ENCODE measurements at places on chromosomes 3 and 15. TPM values are rescaled to one million over a fixed set of nuclear protein-coding genes. Genes with fewer than 3 reads are reported as not detected.

- H3K4me3 ChIP-seq, result no peak overlapping the region
- no peaks in the 10 kb centered on the region for H3K27me3 ChIP-seq
- H3K4me1 ChIP-seq, result no peaks in the 10 kb centered on the region
- no peak for DNase-seq
- no peak overlapping the region for H3K27ac ChIP-seq
- no peaks in the 10 kb centered on the region for H3K36me3 ChIP-seq
Observed at GRCh38 chr3:110069761-110070160, 732.4 kb upstream of the DPPA4 start.

GRCh38 chr3:127953091-127954035 is 38.3 kb downstream of the KBTBD12 start:
- H3K27me3 ChIP-seq, result no peaks in the 10 kb centered on the region
- H3K27ac ChIP-seq, result no peak overlapping the region
- no peaks in the 10 kb centered on the region for H3K36me3 ChIP-seq
- H3K4me1 ChIP-seq, result no peaks in the 10 kb centered on the region
- peak; percentile 64 for DNase-seq
- H3K4me3 ChIP-seq, result no peak overlapping the region

Gene C15orf62
- total RNA-seq, result under 0.01 TPM

- DNase-seq, result no peak
- H3K4me3 ChIP-seq, result no peak overlapping the region
- H3K27me3 ChIP-seq, result no peaks in the 10 kb centered on the region
- no peak overlapping the region for H3K27ac ChIP-seq
- H3K36me3 ChIP-seq, result peaks cover 5% of the 10 kb centered on the region
Observed at GRCh38 chr15:73575636-73576247, 57.4 kb downstream of the NPTN start.

DNA sequence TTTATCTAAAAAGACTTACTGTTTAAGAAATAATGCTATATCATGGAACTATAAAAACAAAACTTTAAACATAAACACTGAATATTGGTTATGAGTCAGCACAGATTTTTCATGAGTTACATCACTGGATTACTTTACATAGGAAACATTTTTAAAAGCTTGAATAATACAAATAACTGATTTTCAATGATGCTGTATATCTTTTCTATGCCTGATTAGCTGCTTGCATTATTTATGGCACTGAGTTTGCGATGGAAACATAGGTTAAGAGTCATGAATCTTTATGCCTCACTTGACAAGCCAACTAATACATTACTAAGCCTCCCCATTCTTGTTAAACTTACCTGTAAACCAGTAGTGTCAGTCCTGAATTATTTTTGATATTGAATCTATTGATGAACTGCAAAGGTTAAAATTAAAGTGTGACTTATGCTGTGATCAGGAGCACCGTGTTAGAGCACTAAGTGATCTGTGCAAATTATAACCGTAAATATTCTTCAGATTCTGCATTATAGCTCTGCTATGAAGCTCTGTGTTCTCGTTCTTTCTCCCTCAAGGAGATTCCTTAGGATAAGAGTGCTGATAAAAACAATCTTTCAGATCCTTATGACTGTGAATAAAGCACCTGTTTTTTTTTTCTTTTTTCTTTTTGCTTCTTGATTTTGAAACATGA is 437.3 kb upstream of the BCHE start:
- H3K27ac ChIP-seq, result no peak overlapping the region
- H3K27me3 ChIP-seq, result no peaks in the 10 kb centered on the region
- H3K36me3 ChIP-seq, result no peaks in the 10 kb centered on the region
- no peaks in the 10 kb centered on the region for H3K4me1 ChIP-seq
- DNase-seq, result peak; percentile 52

- peak; percentile 82 for DNase-seq
- peak overlapping the region; percentile 58 for H3K27ac ChIP-seq
- no peak overlapping the region for H3K4me3 ChIP-seq
- H3K27me3 ChIP-seq, result no peaks in the 10 kb centered on the region
- H3K36me3 ChIP-seq, result no peaks in the 10 kb centered on the region
Observed at GRCh38 chr3:177284383-177284881, 87.2 kb upstream of the TBL1XR1 start.

GRCh38 chr3:113124256-113124830 is 87.0 kb upstream of the BOC start:
- H3K36me3 ChIP-seq, result no peaks in the 10 kb centered on the region
- no peak for DNase-seq
- no peaks in the 10 kb centered on the region for H3K4me1 ChIP-seq

DNA sequence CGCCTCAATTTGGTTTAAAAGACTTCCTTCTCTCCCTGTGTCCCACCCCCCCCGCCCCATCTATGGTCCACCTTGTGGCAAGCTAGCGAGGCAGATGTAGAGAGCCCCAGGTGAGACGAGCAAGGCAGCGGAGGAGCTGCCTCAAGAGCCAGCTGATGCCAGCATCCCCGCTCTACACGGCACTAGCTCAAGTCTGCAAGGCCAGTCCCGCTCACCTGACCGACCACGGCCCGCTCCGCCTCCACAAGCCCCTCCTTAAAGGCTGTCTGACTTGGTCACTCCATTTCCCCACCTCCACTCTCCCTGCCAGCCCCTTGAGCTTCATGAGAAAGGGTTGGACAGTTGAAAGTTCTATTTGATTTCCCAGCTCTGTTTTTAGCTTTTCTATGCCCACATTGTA is 56.2 kb upstream of the IGF1R start:
- no peaks in the 10 kb centered on the region for H3K27me3 ChIP-seq
- no peak overlapping the region for H3K27ac ChIP-seq
- H3K36me3 ChIP-seq, result no peaks in the 10 kb centered on the region

- no peaks in the 10 kb centered on the region for H3K36me3 ChIP-seq
- DNase-seq, result no peak
- H3K27me3 ChIP-seq, result no peaks in the 10 kb centered on the region
- no peak overlapping the region for H3K27ac ChIP-seq
Observed at GRCh38 chr3:10804183-10804648, 11.8 kb upstream of the SLC6A11 start.

DNA sequence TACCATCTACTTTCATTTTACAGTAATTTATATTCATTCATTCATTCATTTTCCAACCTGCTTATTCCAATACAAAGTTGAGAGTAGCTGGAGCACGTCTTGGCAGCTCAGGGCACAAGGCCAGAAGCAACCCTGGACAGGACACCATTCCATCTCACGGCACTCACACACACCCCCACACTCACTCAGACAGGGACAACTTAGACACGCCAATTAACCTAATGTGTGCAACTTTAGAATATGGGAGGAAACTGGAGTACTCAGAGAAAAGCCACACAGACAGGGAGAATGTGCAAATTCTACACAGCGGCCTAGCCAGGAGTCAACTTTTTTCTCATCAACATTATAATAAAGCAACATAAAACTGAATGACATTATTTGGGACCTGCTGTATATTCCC is 46.7 kb downstream of the IGF2BP2 start:
- no peak overlapping the region for H3K27ac ChIP-seq
- H3K36me3 ChIP-seq, result no peaks in the 10 kb centered on the region
- no peak for DNase-seq
- H3K4me1 ChIP-seq, result peaks cover 14% of the 10 kb centered on the region

DNA sequence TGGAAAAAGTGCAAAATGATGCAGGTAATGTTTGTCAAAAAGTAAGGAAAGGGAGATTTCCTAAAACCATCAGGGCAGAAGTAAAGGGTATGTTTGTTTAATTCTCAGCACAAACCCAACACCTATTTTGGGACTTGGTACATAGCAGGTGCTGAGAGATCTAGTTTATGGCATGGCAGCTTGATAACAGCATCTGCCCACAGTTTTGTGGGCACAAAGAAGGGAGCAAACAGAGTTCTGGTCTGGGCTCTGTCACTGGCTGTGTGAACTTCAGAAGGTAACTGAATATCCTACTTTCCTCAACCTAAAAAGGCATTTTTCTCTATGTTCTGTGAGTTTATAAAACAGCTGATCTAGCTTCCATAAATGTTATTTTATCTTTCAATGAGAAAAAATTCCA is 141.6 kb downstream of the PLCH1 start:
- no peaks in the 10 kb centered on the region for H3K4me1 ChIP-seq
- H3K4me3 ChIP-seq, result no peak overlapping the region
- H3K27me3 ChIP-seq, result no peaks in the 10 kb centered on the region
- no peak for DNase-seq

DNA sequence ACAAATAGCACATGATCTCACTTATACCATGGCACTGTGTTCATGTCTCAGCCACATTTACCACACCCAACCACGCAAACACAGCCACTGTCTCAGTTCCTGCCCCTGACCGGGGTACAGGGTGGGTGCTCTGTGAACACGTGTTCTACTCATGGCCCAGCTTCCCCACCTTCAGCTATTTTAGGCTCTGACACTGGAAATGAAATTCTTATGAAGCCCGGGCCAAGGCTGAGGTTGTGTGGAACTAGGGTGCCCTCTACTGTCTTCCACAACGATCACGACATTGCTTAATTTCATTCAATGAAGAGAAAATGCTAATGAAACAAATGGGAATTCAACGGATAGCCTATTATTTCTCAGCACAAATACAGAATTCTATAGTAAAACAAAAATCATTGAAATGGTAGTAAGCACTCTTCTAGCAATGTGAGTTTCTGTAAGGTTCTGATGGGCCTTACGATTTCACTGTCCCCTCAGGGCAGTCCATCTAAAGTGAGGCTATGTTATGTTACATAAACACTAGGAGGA is 2.1 kb upstream of the GABRA5 start:
- H3K4me1 ChIP-seq, result no peaks in the 10 kb centered on the region
- H3K36me3 ChIP-seq, result no peaks in the 10 kb centered on the region
- H3K4me3 ChIP-seq, result no peak overlapping the region
- peak; percentile 58 for DNase-seq

DNA sequence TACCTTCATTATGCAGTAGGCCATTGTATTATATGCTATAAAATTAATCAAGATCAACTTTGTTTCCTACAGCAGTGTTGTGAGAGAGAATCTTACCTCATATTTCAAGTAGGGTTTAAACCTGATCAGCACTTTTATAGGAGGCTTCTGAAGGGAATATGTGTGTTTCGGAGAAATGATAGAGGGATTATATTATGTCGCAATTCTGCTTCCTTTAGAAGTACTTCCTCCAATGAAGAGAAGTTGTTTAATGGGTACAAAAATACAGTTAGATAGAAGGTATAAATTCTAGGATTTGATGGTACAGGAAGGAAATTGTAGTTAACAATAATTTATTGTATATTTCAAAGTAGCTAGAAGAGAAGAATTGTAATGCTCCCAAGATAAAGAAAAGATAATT is 54.9 kb downstream of the NSUN3 start:
- no peak overlapping the region for H3K27ac ChIP-seq
- no peaks in the 10 kb centered on the region for H3K27me3 ChIP-seq
- no peak for DNase-seq
- no peak overlapping the region for H3K4me3 ChIP-seq
- no peaks in the 10 kb centered on the region for H3K36me3 ChIP-seq

DNA sequence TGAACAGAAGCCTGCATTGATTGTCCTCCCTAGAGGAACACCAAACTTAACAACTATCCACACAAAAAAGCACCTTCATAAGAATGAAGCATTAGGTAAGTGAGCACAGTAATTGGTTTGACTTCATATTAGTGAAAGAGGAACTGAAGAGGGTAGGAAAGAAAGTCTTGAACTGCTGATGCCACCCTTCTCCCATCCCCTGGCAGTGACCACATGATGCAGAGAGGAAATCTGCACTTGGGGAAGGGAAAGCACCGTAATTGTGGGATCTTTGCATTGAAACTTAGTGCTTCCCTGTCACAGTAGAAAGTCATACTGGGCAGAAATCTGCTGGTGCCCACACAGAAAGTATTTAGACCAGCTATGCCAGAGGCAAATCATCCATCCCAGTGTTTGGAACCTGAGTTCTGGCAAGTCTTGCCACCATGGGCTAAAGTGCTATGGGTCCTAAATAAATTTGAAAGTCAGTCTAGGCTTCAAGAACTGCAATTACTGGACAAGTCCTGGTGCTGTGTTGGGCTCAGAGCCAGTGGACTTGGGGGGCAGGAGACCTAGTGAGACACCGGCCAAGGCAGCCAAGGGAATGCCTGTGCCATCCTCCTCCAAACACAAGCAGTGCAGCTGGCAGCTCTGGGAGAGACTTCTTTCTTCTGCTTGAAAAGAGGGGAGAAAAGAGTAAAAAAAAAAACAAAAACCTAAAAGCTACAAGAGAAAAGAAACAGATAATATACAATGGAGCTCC is 63.6 kb downstream of the SLC15A2 start:
- no peak for DNase-seq
- H3K27ac ChIP-seq, result no peak overlapping the region
- H3K4me1 ChIP-seq, result no peaks in the 10 kb centered on the region
- no peak overlapping the region for H3K4me3 ChIP-seq

Gene PAK6
- under 0.01 TPM for total RNA-seq

Gene TMCO5A
- total RNA-seq, result not detected

DNA sequence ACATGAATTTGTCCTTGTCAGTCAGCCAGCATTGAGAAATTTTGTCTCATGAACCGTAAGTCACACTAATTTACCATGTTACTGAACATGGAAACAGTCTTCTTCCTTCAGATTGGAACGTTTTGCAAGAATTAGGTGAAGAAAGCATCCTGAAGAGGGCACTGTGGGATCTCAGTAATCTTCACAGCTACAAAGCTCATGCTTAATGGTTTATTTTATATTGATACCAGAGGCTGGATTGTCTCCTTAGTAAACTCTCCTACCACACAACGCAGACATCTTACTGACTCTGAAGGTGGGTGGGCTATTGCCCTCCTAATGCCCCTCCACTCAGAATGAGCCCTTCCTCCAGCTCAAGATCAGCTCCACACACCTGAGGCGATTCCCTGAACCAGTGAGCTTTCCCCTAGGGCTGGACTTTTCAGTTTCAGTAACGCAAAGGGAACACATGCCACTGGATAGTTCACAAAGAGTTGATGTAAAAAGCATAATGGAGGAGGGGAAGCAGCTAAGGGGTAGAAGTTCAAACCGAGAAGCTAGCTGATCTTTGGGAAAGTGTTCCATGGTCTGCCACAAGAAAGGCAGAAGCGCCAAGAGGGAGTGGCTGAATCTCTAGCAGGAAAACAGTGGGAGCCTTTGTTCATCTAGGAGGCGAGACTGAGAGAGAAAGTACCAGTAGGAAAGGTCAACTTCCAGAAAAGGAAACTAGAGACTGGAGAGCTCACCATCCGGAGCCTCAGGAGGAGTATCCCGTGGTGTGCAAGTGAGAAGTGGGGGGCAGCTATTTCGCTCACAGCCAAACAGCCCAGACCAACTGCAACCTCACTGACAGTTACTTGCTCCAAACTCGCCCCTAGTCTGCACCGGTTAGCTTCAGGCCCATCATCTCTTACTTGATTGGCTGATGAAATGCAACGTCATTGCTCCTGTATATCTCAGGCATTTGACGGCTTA is at the start of gene SLC9C1:
Gene SLC9C1 (minus strand): TSS at position 849 of the 954 bp plus-strand sequence. CDS start 7,425 bp downstream, outside the sequence.
- H3K4me3 ChIP-seq, result peak within 1 kb of the TSS; percentile 33
- H3K27ac ChIP-seq, result peak within 1 kb of the TSS; percentile 5
- no peaks in the 10 kb centered on the region for H3K27me3 ChIP-seq
- no peaks in the 10 kb centered on the region for H3K36me3 ChIP-seq
- DNase-seq, result peak; percentile 66

DNA sequence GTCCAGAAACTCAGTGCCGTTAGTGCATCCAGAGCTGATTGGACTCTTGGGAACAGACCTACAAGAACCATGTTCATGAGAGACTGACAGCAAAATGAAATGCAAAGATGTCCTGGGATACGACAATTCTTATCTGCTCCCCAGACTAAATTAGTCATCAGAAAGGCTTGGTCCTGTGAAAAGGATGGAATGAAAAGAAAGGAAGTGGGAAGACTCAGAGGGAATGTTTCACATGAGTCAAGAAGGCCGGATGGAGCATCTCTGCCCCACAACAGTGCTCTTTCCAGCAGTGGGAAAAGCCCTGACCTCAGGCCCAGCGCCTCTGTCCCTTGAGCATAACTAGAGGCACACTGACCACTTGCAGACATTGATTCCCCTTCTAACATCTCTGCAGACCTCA is 39.3 kb upstream of the UACA start:
- peaks cover 32% of the 10 kb centered on the region for H3K4me1 ChIP-seq
- H3K27ac ChIP-seq, result peak overlapping the region; percentile 4
- H3K36me3 ChIP-seq, result no peaks in the 10 kb centered on the region
- peak; percentile 90 for DNase-seq
